Fibroblast of pulmonary artery (primary cell): ENCODE measurements at places on chromosomes 6 and 20.

GRCh38 chr20:10611357-10611756, 62.4 kb downstream of the JAG1 start:
- peak; percentile 65 for DNase-seq

DNA sequence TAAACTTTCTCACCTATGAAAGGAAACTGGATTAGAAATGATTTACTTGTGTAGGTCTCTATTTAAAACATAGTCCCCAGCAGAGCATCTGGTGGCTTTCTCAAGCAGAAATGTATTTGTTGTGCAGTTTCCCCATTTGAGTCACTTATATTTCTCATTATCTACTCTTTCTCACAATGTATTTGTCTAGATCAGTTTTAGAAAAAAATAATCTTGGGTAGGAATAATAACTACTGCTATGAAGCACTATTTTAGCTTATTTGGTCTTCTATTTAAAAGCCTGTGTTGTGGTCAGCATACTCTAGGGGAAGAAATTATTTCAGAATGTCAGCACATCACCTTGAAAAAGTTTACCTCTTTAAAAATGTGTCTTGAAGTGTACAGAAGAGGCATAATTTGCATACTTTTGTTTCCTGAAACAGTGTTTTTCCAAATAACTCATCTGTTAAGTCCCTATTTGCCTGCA, 60.9 kb upstream of the PRL start:
- no peak for DNase-seq

DNA sequence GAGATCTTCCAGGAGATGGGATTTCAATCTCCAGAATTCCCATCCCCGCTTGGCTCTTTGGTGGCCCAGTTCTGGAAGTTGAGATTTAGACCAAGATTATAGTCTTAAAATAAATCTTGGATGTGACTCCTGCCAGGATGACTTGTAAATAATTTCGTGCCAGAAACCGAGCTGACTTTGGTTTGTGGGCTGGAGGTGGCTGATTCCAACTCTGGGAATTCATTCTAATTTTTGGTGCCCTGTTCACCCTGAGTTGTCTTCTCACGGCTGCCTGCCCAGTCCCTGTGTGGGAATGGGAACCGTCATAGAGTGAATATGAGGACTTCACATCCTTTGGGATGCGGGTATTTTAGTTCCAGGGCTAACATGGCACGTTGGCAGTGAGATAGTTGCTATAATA, 64.8 kb downstream of the JARID2 start:
- no peak for DNase-seq

DNA sequence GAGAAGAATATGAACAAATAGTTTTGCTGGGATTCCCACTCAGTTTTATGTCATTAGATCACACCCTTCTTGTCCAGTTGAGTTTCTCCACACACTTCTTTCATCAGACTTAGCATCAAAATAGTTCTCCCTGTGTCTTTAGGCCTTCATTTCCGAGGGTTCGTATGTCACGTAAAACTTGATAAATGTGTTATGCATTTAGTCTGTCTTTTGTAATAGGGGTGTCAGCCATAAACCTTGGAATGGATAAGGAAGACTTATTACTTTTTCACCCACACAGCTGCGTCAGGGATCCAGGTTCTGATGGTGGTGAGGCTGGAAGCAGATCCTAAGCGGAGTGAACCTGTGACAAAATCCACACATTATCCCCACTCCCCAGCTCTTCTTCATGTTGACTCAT, 246.8 kb downstream of the CD83 start:
- no peak for DNase-seq

GRCh38 chr6:109865968-109866367, 112.1 kb upstream of the GPR6 start:
- DNase-seq: no peak

DNA sequence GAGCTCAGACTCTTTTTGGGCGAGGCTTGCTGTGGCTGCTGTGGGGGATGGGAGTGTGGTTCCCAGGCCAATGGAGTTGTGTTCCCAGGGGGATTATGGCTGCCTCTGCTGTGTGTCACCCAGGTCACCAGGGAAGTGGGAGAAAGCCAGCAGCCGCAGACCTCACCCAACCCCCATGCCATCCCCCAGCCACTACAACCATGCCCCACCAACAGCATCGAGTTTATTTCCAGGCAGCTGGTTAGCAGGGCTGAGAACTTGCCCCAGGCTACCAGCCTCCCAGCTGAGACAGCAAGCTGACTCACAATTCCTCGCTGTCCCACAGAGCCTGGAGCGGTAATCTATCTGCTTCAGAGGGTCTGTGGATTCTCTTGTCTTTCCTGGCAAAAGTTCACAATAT, 331.7 kb downstream of the FRK start:
- DNase-seq: no peak

DNA sequence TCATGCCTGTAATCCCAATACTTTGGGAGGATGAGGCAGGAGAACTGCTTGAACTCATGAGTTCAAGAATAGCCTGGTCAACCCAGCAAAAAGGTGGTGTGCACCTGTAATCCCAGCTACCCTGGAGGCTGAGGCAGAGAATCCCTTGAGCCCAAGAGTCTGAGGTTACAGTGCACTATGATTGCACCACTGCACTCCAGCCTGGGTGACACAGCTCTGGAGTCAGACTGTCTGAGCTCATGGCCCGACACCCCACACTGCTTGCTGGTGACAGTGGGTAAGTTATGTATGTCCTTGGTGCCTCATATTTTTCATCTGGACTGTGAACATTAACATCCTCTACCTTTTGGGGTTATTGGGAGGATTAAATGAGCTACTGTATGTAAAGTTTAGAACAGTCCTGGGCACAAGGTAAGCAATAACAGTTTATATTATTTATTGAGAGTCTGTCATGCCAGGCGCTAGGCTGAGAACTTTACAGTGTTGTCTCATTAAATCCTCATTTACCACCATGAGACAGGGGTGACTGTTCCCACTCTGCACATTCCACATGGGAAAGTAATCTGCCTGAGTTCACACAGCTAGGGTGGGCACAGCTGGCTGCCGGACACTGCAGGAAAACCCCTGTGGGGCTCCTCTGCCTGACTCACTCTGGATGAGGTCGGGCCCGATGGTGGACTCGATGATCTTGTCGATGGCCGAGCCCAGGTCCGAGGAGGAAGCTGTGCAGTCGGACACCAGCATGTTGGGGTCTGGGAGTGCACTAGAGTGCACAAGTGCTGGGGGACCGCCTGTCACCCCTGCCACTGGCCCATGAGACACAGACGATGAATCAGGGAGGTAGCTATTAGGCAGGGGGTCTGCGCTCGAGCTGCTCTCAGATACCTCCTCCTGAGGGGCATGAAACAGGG, 2.9 kb downstream of the ZNF335 start:
- no peak for DNase-seq

DNA sequence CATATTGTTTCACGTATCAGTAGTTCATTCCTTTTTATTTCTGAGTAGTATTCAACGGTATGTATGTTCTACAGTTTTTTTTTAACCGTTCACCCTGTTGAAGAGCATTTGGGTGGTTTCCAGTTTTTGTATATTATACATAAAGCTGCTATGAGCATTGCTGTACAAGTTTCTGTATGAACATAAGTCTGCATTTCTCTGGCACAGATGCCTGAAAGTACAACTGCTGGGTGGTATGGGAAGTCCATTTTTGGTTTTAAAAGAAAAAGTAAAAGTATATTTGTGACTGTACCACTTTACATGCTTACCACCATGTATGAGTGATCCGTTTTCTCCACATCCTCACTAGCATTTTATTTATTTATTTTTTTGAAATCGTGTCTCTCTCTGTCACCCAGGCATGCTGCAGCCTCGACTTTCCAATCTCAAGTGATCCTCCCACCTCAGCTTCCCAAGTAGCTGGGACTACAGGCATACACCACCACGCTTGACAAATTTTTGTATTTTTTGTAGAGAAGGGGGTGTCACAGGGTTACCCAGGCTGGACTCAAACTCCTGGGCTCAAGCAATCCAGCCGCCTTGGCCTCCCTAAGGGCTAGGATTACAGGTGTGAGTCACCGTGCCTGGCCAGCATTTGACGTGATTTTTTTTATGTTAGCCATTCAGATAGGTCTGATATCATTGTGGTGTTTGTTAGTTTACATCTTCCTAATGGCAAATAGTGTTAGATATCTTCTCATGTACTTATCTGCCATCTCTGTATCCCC, 11.0 kb upstream of the SIM1 start:
- DNase-seq: no peak

GRCh38 chr20:12581644-12582289, 427.0 kb upstream of the SPTLC3 start:
- DNase-seq: no peak

- no peak for DNase-seq
Observed at GRCh38 chr20:16624106-16624505, 50.9 kb upstream of the KIF16B start.

DNA sequence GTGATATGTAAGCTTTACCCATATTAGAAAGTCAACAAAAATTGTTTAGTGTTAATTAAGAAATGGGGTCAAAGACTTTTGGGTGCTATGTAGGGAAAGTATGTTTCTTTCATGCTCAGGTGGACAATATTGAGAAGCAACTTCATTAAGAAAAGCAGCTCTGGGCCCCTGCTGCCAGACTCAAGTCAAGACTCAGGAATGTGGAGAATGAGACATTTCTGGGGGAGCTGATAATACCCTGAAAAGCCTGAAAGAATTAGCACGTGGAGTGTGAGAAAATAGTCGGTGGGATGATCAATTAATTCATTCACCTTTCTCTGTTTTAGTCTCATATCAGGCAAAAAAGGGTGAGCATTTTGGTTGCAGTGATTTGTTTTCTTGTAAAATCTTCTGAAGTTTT, 175.1 kb upstream of the IMPG1 start:
- no peak for DNase-seq

DNA sequence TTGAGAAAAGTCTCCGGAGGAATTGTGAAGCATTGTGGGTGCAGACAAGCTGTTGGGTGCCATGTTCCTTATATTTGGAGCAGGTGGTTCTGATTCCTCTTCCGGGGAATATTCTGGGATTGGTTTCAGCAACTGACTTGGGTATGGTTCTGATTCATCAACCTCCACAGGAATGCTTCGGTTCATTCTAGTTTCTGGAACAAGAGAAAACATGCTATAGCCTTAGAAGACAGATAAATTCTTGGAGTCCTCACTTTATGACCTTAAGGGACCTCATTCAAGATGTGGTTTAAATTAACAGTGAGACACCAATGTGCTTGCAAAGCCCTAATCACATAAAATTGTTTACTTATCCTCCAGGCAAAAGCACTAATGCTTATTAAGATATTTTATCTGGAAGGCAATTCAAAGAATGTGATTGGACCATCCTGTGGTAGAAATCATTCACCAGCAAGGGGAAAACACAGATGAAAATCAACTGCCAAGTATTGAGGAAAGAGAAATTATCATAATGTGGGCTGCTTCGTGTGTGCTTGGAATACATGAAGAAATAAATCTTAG, 13.7 kb downstream of the TRAF3IP2 start:
- no peak for DNase-seq

GRCh38 chr20:46992640-46993035, 98.0 kb downstream of the EYA2 start:
- no peak for DNase-seq

GRCh38 chr6:109793792-109794191, 102.7 kb downstream of the FIG4 start:
- peak; percentile 96 for DNase-seq

DNA sequence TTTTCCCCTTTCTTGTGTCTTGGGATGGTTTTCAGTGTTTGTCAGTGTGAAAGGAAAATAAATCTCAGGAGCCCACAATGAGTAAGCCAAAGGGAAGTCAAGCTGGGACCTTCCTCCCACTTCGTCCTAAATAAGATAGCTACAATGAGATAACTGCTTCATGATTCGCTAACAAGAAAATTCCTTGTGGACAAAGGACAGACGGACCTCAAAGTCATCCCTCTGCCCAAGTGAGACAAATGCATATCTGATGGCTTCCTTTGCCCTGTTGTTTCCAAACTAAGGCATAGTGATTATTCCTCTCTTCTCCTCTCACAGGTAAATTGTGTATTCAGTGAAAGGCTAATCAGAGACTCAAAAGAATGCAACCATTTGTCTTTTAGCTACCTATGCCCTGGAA, 26.1 kb upstream of the ADTRP start:
- no peak for DNase-seq

GRCh38 chr6:147167576-147168461, 36.4 kb upstream of the STXBP5 start:
- DNase-seq: no peak

- no peak for DNase-seq
Observed at GRCh38 chr6:162572240-162572639, 155.3 kb downstream of the PRKN start.

DNA sequence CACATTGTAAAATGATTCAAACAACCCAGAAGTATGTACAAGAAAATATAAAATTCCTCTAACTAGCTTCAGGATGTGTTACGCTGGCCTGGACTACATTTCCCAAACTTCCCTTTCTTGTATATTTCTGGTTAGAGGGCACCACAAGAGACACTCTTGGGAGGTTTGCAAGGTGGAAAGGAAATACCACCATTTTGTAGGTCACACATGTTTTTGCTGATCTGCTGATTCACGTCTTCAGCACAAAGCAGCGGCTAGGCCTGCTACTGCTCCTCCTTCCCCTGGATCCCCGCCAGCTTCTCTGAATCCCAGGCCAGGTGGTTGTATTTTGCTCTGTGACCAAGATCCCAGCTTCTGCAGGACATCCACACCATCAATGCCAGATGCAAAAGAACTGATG, 104.2 kb downstream of the AGPAT4 start:
- DNase-seq: peak; percentile 57

GRCh38 chr6:39602601-39603519, 122.3 kb downstream of the KIF6 start:
- no peak for DNase-seq

DNA sequence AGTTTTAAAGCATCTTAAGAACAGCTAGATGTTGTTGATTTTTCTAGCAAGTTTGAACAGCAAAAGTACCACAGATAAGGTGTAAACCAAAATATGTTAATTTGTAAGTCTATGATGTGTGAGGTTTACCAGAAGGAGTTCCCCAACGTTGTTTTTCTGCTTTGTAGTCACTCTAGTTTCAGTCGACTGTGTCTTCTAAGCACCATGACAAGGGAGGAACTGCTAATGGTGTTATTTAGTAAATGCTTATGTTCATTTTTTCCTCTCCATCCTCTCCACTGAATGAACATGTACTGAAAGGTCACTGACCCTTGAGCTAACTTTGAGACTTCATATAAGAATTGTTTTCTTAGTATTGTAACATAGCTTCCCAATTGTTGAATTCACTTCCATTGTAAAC, 3.0 kb downstream of the ENPP3 start:
- no peak for DNase-seq

DNA sequence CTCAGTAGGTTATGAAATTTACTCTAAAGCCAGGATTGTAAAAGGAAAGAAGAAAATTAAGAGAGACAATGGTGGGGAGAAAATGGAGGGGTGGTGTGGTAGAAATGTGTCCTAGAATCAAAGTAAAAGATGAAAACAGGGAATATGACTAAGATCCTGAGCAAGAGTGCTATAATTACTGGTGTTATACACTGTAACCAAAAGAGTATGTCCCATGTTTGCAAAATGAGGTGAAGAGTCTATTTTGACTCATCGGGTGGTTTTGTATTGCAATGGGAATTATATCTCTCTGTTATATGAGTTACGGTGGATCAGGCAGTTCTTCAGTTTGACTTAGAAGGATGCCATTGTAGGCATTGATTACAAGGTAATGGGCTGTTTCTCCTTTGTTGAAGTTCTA, 8.5 kb downstream of the L3MBTL3 start:
- DNase-seq: no peak

GRCh38 chr20:38873050-38873581, 53.1 kb upstream of the FAM83D start:
- DNase-seq: no peak
